ENCODE measurements at places on chromosomes 16 and 17. TPM values are rescaled to one million over a fixed set of nuclear protein-coding genes. Genes with fewer than 3 reads are reported as not detected.

Gene TEKT1
- total RNA-seq = not detected

Gene MPP2
- total RNA-seq = 0.38 TPM

Gene FBXL19
- total RNA-seq = 33.7 TPM

Gene KCTD19
- 0.33 TPM for total RNA-seq

Gene STUB1
- 135 TPM for total RNA-seq

Gene RUNDC3A
- total RNA-seq = 0.33 TPM

Gene BTBD17
- total RNA-seq = not detected

Gene TMED6
- 0.19 TPM for total RNA-seq

Gene CMTM2
- total RNA-seq = not detected

Gene NATD1
- total RNA-seq = 5.9 TPM

Gene ALOX15B
- not detected for total RNA-seq

Gene NHLRC4
- total RNA-seq = 2.4 TPM

Gene TUFM
- total RNA-seq = 145 TPM

Gene PRDM7
- total RNA-seq = not detected

Gene SMTNL2
- total RNA-seq = not detected

Gene SEPTIN1
- total RNA-seq = not detected

Gene PSME3IP1
- 78.7 TPM for total RNA-seq

Gene KRTAP16-1
- not detected for total RNA-seq

Gene TOB1
- total RNA-seq = 5.6 TPM

Gene SUZ12
- 31.3 TPM for total RNA-seq

Gene DCTN5
- total RNA-seq = 66.0 TPM

Gene KRT39
- total RNA-seq = not detected

Gene CSH2
- total RNA-seq = not detected

Gene NPIPA5
- total RNA-seq = 2.4 TPM

Gene SAT2
- 25.2 TPM for total RNA-seq

Gene CES5A
- total RNA-seq = not detected

Gene KCNJ12
- 0.33 TPM for total RNA-seq

Gene GRAPL
- total RNA-seq = 37.7 TPM

Gene CCDC200
- total RNA-seq = not detected

Gene ABCC6
- total RNA-seq = under 0.01 TPM

Gene MTSS2
- total RNA-seq = 31.7 TPM

Gene TIMP2
- 102 TPM for total RNA-seq

Gene WSCD1
- 30.1 TPM for total RNA-seq

Gene TAC4
- total RNA-seq = not detected

Gene TP53TG3B
- total RNA-seq = not detected

Gene GFOD2
- total RNA-seq = 53.9 TPM

Gene CD300LG
- total RNA-seq = under 0.01 TPM

Gene QPRT
- 0.10 TPM for total RNA-seq

Gene TRIM37
- total RNA-seq = 45.8 TPM

Gene KRT15
- total RNA-seq = 0.65 TPM

Gene KRT33B
- not detected for total RNA-seq

Gene DPEP3
- not detected for total RNA-seq

Gene TRPV3
- total RNA-seq = not detected

Gene CORO6
- total RNA-seq = 2.2 TPM

Gene TMEM256
- 153 TPM for total RNA-seq

Gene MATCAP1
- total RNA-seq = 14.1 TPM

Gene CRHR1
- not detected for total RNA-seq

Gene TACO1
- 22.8 TPM for total RNA-seq

Gene TBC1D3H
- not detected for total RNA-seq

Gene SALL1
- total RNA-seq = not detected

Gene TP53TG3F
- not detected for total RNA-seq

Gene NPIPB2
- 4.6 TPM for total RNA-seq

Gene PPP1R27
- total RNA-seq = not detected

Gene GALR2
- not detected for total RNA-seq

Gene IL17C
- 0.33 TPM for total RNA-seq

Gene MYH8
- total RNA-seq = not detected

Gene DGKE
- 11.1 TPM for total RNA-seq

Gene TMEM92
- total RNA-seq = under 0.01 TPM

Gene ITGAD
- not detected for total RNA-seq

All from vein endothelial cell (primary cell).